ENCODE measurements at places on chromosomes 6 and 20.

DNA sequence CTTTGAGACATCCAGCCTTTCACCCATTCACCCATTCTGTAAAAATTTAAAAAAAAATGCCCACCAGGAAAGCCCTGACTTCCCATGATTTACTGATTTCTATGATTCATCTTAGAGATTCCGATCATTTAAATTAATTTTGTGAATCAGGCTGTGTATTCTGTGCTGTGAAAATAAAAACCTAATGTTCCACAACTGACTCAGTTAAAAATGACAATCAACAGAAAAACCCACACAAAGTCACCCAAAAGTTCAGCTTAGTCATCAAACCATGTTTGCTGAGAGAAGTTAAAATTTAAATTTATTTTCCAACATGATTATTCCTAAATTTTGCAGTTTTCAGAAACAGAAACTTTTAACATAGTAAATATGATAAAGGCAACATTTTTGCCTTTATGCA is 509.9 kb downstream of the TENT5A start:
- DNase-seq: no peak

GRCh38 chr6:15073883-15074465 is 171.9 kb upstream of the JARID2 start:
- DNase-seq: peak; percentile 46

GRCh38 chr20:19756761-19757486 is 1.1 kb upstream of the RIN2 start:
- peak; percentile 41 for DNase-seq

DNA sequence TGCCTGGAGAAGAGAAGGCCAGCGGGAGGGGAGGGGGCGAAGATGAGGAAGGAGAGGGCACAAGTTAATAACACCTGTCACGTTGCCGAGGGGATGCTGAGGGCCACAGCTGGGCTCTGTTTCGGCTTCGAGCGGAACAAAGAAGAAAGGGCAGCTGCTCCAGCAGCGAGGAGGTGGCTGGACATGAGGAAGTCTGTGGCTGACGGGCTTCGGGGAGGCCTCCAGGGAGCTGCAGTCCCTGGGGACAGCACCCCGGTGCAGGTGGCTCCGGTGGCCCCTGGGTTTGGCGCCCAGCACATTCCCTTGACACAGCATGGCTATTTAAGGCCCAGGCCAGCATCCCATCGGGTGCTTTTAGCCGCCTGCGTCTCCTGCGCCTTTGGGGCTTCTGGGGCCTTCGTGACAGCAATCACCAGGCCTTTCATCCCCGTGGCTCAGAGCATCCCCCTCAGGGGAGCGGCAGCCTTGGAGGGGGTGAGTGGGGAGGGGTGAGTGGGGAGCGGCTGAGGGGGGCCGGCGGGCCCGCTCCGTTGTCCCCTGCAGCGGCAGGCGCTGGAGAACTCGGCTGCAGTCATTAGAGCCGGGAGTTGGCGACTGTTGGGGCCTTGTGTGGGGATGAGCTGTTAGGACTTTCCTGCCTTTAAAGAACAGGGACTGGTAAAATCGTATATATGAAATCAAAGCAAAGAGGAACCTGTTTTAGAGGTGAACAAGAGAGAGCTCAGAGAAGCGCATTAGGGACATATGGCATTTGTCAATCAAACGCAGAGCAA is 99.0 kb downstream of the TMEM242 start:
- no peak for DNase-seq

DNA sequence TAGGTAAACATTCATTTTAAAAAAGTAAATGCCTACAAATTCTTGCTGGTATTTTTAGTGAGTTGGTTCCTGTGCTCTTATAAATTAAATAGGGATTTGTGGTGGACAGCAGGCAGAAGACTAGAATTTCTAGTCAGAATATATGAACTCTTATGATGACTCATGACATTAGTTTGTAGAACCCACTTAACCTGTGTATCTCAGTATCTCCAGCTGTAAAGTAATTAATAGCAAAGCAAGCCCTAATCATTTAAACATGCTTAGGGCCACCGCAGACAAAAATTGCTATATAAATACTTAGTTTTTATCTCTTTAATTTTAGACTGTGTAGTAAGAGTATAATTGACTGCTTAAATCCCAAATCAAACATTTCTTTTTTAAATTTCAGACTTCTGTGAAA is 2.4 kb downstream of the FAM135A start:
- DNase-seq: no peak

- peak; percentile 87 for DNase-seq
These were observed 77.7 kb upstream of the ZFP64 start for GRCh38 chr20:52269321-52269720.

- DNase-seq: no peak
These were observed 77.5 kb downstream of the CDH22 start for GRCh38 chr20:46230801-46231282.

DNA sequence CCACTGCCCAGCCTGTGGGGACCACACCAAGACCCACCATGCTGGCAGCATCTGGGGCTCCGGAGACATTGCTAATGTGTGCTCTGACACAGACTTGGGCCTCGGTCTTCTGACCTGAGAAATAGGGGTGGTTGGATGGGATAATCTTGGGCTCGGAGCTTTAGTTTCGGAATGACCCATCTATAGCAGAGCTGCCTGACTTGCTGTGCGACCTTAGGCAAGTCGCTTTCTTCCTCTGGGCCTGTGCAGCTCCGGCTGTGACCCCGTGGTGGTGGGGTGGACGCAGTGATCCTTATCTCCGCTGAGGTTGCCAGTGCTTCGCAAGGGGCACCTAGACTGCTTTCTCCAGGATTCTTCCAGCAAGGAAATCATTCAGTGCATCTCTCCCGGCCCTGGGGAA is 43.7 kb downstream of the CEBPB start:
- DNase-seq: no peak

DNA sequence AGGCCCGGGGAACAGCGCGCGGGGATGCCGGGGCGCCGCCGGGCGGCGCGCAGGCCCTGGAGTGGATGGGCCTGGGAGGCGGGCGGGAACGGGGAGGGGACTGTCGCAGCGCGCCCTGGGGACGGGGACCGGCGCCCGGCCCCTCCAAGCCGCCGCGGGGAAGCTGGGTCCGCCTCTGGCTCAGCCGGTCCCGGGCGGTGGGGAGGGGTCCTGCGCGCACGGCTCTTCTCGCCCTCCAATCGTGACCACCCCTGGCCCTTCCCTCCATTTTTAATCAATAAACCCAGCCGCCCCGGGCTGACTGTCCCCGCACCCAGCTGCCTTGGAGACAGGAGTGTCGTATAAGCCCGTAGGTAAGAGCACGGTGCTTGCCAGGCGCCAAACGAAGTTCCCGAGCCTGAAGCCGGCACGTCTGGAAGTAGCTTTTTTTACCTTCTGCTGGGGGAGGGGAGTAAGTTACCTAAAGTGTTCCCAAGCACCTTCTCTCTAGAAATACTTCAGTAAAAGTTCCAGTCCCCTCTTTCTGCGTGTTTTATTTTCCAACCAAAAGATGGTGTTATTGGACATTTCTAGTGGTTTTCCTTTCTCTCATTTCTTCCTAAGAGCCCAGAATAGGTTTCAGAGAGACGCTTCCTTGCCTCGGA is 780 bp upstream of the TAF4 start:
- DNase-seq: peak; percentile 62

DNA sequence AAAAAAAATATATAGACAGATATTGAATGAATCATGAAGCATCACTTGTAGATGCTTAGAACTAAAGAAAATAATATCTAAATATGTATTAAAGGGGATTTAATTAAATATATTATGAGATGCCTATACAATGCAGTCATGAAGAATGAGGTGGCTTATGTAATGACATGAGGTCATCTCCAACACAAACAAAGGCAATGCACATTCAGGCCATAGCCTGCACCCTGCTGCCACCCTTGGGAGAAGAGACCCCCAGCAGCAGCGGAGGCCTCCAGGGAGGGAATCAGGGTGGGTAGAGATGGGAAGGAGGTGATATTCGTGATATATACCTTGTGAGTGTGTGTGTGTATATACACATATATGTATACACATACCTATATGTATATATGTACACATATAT is 26.4 kb upstream of the SSTR4 start:
- DNase-seq: no peak

DNA sequence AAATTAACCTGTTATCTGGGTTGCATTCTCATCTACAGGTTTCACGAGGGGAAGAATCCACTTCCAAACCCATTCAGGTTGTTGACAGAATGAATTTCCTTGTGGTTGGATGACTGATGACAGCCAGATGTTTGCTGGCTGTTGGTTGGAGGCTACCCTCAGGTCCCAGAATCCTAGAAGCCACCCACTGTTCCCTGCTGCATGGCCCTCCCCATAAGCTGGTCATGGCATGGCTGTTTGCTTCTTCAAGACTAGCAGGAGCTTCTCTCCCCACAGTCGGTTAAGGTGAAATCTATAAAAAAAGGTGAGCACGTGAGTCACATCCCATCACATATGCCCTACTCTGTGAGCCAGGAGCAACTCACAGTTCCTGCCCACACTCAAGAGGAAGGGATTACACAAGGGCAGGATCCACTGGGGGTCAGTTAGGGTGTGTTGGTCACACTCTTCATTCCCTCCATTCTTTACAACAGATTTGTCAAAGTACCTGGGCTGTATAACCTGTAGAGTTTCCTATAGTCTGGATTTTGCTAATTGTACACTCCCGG is 19.5 kb upstream of the RPS10 start:
- no peak for DNase-seq

DNA sequence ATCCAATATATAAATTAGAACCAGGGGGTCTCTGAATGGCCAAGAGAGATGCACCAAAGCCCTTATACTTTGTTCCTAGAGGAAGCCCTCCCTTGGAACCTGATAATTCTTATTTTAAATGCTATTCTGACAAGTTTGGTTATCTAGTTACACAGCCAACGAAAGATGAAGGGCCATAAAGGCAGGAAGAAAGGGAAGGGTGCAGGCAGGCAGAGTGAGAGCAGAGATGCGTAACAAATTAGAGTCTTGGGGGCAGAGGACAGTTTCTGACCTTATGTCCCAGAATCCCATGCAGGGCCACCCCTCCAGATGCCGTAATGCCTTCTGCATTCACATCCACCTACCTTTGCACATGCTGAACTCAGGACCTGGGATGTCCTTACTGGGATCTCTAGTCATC is 344.6 kb upstream of the ARID1B start:
- no peak for DNase-seq

DNA sequence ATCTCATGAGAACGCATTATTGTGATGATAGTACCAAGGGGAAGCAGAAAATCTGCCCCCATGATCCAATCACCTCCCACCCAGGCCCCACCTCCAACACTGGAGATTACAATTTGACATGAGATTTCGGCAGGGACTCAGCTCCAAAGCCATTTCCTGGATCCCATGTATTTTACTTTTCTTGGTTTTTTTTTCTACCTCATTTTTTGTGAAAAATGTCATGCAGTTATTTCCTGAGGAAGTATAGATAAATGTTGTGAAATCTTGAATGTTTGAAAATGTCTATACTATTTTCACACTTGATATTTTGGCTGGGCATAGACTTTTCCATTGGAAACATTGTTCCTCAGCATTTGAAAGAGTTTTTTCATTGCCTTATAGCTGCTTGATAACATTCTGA is 9.1 kb upstream of the BRPF3 start:
- no peak for DNase-seq

GRCh38 chr6:89021629-89022028 is 58.2 kb upstream of the RNGTT start:
- no peak for DNase-seq

DNA sequence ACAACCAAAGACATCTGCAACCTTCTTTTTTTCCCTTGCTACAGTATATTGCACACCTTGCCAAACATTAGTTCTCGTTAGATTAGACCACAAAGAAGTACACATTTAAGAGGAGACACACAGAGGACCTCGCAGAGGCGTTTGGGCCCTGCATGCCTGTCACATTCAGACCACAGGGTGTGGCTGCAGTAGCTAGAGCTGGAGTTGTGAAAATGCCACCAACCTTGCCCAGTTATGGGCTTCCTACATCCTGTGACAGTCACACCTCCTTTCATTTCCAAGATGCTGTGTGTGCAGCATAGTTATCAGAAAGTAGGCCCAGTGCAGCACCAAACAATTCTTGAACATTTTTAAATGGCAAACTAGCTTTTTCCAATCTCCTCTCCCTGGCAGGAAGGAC is 2.4 kb downstream of the SYNE1 start:
- DNase-seq: no peak

DNA sequence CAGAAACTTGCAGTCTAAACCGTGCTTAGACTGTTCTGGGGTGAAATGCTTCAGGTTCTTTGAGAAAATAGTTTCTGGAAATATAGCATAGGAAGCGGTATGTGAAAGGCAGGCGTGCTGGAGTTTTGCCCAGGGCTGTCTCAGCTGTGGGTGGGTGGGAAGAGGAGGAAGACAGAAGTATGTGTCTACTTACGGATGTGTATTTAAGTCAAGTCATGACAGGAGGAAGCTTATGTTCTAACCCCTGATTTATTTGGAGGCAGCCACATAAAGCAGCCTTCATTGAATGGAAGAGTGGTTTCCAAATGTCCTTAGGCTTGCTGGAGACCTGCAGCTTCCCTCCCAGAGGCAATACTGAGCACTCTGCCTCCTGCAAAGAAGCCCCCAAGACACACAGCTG is 345.8 kb upstream of the PRND start:
- DNase-seq: peak; percentile 28

- no peak for DNase-seq
These were observed 521.6 kb upstream of the ZNF337 start for GRCh38 chr20:26218301-26218700.

GRCh38 chr20:37972256-37973058 is 60.8 kb downstream of the TTI1 start:
- no peak for DNase-seq

DNA sequence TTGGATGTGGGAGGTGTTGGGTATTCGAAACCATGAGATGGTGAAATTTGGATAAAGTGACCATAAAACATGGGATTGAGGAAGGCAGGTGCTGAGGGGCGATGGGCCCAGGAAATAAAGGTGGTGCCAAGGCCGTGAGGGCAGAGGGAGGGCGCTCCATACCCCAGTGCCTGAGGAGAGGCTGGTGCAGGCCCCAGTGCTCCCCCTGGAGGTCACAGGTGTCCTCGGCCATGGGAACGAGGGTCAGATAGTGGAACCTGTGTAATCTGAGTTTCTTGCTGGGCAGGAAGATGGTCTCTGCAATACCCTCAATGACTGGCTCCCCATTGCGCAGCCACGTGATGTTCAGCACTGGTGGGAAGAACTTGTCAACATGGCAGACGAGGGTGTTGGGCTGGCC is 16.2 kb downstream of the HLA-DPB1 start:
- peak; percentile 28 for DNase-seq

DNA sequence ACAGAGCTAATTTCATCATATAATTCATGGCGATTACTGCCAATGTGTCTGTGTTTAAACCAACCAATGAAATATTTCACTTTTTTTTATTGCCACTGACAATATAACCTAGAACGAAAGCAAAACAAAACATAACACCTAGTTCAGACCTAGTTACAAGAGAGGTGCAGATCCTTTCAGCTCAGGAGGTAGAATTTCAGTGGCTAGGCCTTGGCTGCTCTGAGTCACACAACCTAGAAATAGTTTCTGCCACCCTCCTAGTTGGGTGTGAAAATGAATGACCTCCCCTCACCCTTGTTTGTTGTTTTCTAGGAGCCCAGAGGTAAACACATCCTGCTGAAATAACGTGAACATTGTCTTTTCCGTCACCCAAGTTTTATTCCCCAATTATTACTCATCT is 356.3 kb downstream of the HTR1B start:
- no peak for DNase-seq

Measured in NCI-H69 (cell line).